ENCODE measurements at places on chromosomes 2 and 18. TPM values are rescaled to one million over a fixed set of nuclear protein-coding genes. Genes with fewer than 3 reads are reported as not detected.

GRCh38 chr2:168929031-168929430 lies 27.9 kb downstream of the G6PC2 start:
- DNase-seq, result no peak

DNA sequence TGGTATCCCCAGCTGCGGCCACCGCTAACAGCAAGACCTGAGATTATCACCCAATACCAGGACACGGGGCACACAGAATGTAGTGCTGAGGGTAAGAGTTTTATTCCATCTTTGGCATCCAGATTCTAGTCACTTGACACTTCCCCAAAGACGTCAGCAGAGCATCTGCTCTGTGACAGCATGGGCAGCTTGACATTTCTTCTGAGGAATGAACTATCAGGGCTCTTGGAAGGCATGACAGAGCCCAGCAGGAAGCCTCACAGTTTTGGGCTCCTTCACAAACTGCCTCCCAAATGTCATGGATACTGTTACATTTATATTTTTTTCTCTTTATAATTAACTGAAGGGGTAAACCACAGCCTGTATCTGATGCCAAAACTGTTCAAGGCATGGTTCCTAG lies 1010.7 kb downstream of the TDRD15 start:
- DNase-seq, result no peak

GRCh38 chr2:102708847-102709559 lies 52.8 kb upstream of the TMEM182 start:
- no peak for DNase-seq

Gene SLC25A12
- total RNA-seq, result 82.7 TPM

GRCh38 chr2:237640493-237640998 lies 13.2 kb downstream of the LRRFIP1 start:
- DNase-seq, result no peak

GRCh38 chr2:233655043-233655442 lies 16.7 kb upstream of the UGT1A9 start:
- no peak for DNase-seq

- no peak for DNase-seq
Observed at GRCh38 chr18:79523206-79523735, 127.5 kb downstream of the NFATC1 start.

DNA sequence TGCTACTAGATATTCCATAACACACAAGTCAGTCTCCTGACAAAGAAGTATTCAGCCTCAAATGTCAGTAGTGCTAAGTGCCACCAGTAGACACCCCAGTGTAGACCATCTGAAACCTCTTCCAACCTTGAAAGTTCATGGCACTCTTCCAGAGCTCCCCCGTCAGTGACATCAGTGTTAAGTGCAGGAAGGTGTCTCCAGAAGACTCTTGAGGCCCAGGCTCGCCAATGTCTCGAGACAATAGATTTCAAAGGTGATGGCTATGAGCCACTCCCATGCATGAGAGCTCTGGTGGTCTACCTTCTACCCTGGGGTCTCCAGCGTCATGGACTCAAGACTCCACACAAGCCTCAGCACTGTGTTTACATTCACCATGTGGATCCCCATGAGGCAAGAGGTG lies 183.8 kb downstream of the SMAD2 start:
- DNase-seq, result no peak

Gene ZAP70
- total RNA-seq, result 1.1 TPM

DNA sequence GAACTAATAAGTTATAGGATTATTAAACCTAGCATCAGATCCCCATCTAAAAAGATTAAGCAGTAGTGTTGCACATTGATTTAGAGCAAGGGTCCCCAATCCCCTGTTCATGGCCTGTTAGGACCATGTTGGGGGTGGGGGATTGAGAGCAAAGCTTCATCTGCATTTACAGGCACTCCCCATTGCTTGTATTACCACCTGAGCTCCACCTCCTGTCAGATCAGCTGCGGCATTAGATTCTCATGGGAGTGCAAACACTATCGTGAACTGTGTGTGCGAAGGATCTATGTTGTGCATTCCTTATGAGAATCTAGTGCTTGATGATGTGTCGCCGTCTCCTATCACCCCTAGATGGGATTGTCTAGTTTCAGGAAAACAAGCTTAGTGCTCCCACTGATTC lies 18.4 kb upstream of the PSD4 start:
- DNase-seq, result no peak

- no peak for DNase-seq
Observed at GRCh38 chr2:98419544-98419943, 25.1 kb upstream of the INPP4A start.

DNA sequence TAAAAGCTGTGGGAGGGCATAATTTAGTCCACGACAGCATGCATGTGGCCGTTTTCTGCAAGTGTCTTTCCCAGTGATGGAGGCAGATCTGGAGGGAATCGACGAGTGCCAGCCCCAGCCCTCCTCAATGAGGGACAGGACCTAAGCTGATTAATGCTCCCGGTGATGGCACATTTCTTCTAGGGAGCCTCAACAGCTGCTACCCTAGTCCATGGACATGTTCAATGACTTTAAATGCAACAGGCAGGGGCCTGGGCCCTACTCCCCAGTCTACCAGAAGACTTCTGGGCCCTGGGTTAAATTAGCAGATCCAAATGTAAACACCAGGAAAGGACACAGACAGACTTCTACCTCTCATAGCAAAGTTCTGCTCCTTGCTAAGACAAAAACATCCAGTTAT lies 155.1 kb downstream of the ACTR3 start:
- DNase-seq, result no peak

Gene FAP
- total RNA-seq, result 2.2 TPM

Gene SCG2
- 52.9 TPM for total RNA-seq

Gene CTAGE1
- not detected for total RNA-seq

DNA sequence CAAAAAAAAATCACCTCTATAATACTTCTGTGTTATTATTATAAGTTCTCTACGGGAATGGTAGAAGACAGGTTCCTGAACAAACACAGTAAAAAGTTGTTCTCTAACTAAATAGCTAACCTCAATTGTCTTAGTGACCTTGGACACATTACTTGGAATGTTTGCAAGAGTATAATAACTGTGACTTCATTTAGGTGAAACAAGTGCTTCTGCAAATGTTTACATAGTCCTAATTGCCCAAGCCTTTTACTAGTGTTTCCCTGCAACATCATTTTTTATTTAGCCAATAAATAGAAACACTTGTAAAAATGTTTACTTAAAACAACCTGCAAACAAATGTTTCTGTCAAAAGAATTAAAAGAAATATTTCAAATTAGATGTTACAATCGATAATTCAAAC lies 9.9 kb downstream of the PLEKHM3 start:
- DNase-seq, result no peak

DNA sequence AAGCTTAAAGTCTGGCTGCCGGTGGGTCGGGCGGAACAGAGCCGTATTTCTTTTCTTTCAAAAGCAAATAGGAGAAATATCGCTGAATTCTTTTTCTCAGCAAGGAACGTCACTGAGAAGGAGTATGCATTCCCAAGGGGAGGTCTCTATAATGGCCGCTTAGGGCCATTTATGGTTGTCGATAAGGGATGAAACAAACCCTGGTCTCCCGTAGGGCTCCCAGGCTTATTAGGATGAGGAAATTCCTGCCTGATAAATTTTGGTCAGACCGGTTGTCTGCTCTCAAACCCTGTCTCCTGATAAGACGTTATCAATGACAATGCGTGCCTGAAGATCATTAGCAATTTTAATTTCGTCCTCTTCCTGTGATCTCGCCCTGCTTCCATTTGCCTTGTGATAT lies 227.7 kb upstream of the ZEB2 start:
- DNase-seq, result no peak

DNA sequence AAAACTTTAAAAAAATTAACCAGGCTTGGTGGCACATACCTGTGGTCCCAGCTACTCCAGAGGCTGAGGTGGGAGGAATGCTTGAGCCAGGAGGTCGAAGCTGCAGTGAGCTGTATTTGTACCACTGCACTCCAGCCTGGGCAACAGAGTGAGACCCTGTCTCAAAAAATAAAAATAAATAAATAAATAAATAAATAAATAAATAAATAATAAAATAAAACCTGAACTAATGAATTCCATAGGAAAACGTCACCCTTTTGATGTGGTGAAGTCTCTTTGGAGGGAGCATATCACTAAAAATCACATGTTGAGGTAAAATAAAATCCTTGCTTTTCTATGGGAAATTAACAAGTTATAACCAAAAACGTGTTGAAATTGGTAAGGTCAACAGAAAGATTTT lies 29.6 kb upstream of the ITGAV start:
- DNase-seq, result no peak

Gene STK17B
- 8.1 TPM for total RNA-seq

- no peak for DNase-seq
Observed at GRCh38 chr2:79638954-79639353, 126.1 kb downstream of the CTNNA2 start.

GRCh38 chr2:48050711-48051110 lies 144.4 kb upstream of the FBXO11 start:
- no peak for DNase-seq

DNA sequence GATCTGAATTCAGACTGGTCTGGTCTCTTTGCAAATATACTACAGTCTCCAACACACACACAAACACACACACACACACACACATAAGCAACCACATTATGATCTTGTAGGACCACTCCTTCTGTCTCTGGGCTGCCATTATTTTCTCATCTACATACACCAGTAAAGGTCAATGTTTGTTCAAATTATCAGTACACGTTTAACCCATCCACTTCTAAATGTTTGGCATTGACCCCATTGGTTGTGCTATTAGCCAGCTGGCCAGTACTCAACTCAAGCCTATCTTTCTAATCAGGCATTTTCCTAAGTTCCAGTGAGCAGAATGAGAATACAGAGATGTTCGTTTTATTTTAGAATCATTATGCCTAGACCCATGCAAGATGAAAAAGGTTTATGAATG lies 186.4 kb downstream of the CNTNAP5 start:
- DNase-seq, result no peak

- no peak for DNase-seq
Observed at GRCh38 chr2:1219901-1220573, 193.2 kb upstream of the TPO start.

Gene EN1
- total RNA-seq, result not detected

GRCh38 chr2:138486363-138487198 lies 15.0 kb upstream of the SPOPL start:
- no peak for DNase-seq

GRCh38 chr2:135985826-135986393 lies 484 bp upstream of the DARS1 start:
- no peak for DNase-seq

DNA sequence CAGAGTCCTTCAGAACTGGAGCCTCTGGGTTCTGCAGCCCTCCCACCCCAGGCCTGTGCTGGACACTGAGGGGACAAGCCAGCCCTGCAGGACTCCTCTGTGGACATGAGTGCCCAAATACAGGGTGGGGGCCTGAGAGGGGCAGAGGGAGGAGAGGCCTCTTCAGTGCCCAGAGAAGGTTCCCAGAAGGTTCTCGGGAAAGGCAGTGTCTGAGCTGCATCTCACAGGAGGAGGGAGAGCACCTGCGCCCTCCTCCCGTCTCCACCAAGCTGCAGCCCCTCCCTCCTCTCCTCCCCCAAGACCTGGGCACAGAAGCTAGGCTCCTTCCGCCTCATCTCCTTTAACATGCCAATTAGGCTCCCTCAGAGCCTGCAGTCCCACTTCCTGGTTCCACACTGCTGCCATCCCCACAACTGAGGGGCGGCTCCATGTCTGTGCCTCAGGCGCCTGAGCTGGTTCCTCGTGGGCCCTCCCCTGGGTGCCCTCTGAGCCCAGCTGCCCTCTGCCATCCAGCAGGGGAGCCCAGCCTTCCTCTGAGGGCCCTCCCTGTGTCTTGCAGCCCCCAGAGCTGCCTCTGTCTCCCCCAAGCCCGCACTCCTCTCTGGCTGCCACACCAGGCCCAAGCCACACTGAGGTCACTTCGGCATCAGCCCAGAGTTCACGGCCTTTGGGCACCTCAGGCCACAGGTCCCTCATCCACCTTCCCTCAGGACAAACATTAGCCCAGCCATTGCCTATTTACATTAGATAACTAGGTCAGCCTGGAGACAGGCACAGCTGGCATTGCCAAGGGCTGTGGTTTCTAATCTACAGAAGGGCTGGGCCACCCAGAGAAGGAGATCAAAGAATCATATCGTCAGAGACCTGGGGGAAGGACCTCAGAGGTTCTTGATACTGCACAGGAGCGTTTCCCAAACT lies 28.9 kb downstream of the KCNK3 start:
- DNase-seq, result no peak

Gene MALL
- total RNA-seq, result 0.94 TPM

- DNase-seq, result no peak
Observed at GRCh38 chr2:59567151-59567550, 986.3 kb downstream of the BCL11A start.

DNA sequence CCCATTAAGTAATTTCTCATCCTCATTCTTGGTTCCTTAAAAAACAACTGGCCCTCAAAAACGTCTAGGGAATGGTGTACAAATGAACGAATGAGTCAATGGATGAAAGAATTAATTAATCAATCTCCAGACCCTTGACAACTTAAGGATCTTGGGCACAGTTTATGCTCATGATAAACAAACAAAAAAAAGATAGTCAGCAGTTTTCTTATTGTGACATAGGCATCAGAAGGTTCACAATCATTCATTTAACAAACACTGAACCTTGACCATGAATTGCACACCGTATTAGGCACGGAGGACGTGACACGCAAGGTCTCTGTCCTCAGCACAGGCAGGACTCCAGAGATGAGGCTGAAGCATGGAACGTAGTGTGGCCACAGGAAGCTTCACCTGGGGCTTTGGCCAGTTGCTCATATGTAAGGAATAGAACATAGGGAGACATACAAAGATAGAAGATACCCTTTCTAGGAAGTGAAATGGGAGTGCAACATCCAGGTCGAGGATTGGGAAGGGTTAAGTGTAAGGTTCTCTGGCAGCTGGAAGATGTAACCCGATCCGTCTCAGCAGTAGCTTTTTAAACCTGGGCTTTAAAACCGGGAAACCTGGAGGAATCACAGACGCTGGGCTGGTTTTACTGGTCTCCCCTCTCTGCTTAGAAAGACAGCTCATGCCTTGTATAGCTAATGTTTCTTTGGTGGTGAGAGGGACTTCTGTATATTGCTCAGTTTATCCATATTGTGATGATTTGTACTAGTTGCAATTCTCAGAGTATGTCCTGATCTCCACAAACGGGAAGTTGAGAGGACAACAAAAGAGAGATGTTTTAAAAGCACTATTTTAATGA lies 8.9 kb upstream of the LTBP1 start:
- no peak for DNase-seq
